HuH-7 (cell line): ENCODE measurements at places on chromosomes 1 and 21.

- no peak for DNase-seq
These were observed 26.0 kb downstream of the RCOR3 start for GRCh38 chr1:211285196-211285595.

- no peak for DNase-seq
These were observed 39.2 kb downstream of the DISP3 start for GRCh38 chr1:11518016-11518701.

GRCh38 chr1:29355375-29355774 lies 119.1 kb downstream of the PTPRU start:
- no peak for DNase-seq

- DNase-seq, result no peak
These were observed 3.5 kb downstream of the ABCB10 start for GRCh38 chr1:229554886-229555621.

DNA sequence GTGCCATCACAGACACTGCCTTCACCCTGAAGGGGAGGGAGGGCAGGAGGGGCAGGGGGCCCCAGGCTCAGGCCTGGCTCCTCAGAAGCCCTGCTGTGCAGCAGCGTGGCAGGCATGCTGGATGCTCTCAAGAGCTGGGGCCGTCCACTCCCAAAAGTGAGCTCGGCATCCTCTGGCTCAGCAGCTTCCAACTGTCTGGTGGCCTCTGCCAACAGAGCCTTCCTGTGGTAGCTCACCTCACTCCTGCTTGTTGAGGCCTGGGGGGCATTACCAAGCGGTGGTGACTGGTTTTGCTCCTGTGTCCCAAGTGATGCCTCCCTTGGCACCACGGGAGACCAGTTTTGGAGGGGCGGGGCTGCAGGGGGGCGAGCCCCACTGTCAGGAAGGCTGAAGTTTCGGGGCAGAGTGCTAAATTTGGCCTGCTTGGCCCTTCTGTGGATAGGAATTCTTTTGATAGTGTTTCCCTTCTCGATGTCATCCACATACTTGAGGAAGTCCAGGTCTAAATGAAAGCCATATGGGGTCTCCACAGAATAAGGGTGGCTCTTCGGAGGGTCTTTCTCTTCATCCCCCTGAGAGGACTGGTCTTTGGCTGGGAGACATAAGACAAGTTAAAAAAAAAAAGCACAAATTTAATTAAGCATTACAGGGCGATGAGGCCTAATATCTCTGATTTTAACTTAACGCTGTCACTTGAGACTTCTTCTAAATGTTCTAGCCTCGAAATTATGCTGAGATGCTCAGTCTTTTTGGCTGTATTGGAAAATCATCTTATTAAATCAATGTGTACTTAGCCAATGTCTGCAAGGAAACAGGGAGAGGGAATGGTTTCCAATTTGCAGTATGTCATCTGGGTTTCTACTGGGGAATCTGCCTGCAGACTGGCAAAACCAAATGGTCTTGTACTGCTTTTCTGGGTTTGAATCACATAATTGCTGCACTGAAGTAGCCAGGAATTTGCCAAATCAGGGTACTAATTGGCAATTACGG lies 44.4 kb downstream of the KANK4 start:
- no peak for DNase-seq

GRCh38 chr21:37452227-37452626 lies 85.7 kb downstream of the DYRK1A start:
- DNase-seq, result no peak

- DNase-seq, result peak; percentile 83
These were observed 60.8 kb downstream of the SLC37A1 start for GRCh38 chr21:42574234-42575027.

DNA sequence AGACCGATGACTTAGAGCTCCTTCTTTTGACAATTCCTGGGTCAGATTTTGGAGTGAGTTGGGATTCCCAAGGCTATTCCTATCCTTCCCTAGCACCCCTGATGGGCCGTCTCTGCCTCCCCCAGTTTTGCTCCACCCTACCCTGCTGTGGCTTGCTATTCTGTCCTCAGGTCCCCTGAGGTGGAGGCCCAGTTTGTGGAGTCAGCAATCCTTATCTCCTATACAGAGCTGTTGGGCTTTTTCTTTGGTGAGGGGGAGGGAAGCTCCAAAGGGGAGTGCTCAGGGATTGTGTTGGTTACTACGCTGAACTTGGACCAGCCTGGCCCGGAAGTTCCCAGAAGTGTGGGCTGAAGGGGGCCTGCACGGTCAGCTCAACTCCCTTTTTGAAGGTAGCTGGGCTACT lies 7.6 kb downstream of the SESN2 start:
- no peak for DNase-seq

- peak; percentile 76 for DNase-seq
These were observed 2.2 kb downstream of the ELOA start for GRCh38 chr1:23745515-23745914.

DNA sequence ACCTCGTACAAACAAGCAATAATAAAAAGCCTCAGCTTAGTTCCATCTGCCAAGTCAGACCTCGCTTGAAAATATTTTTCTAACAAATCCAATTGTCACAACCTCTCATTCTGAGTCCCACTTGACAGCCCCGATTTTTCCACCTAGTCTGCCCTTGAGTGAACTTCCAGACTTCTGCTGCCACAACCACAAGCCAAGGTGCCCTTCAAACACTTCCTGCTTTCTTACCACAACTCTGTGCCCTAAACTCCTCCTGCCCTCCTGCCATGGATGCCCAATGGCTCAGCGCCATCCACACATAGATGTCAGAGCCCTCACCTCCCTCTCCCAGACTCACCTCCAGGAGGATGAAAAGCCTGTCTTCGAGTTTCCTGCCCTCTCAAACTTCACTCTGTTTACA lies 3.9 kb downstream of the TMPRSS2 start:
- no peak for DNase-seq

- DNase-seq, result no peak
These were observed 19.8 kb downstream of the MIER1 start for GRCh38 chr1:66944330-66945274.

DNA sequence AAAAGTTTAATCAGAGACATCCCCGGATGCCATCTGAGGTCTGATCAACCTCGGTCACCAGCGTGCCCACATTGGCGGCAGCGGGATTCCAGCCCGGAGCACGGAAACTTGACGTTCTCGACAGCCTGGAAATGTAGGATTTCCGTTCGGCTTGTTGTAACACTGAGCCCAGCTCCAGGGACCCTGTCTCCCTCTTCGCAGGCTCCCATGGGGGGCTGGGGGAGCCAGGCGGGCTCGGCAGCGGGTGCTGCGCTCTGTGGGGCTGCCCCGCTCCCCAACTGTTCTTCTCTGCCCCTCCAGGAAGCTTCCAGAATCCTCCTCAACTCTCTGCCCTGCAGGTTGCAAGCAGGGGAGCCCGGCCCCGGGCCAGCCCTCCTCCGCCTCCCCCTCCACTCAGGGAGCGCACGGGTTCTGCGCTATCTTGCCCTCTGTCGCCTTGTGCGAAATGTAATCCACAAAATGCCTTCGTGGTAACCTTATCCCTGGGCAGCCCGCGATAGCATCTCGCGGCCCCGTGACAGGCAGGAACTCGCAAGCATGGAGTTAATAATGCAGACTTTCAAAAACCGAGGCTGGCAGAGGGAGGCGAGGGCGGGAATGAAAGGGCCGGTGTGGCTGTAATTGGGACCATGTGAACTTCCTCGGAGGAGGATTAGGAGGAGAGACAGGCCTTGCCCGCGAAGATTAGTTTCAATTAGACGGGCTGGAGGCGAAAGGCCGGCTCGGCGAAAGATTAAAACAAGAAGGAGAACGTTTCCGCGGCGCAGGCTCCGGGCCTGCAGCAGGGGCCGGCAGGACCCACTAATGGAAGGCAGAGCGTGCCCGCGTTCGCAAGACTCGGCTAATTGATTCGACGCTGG lies 53.9 kb upstream of the TTC34 start:
- DNase-seq, result no peak

GRCh38 chr1:27070390-27071048 lies 57.9 kb upstream of the TENT5B start:
- DNase-seq, result peak; percentile 36

- DNase-seq, result no peak
These were observed 35.4 kb upstream of the BCL10 start for GRCh38 chr1:85311818-85312217.

DNA sequence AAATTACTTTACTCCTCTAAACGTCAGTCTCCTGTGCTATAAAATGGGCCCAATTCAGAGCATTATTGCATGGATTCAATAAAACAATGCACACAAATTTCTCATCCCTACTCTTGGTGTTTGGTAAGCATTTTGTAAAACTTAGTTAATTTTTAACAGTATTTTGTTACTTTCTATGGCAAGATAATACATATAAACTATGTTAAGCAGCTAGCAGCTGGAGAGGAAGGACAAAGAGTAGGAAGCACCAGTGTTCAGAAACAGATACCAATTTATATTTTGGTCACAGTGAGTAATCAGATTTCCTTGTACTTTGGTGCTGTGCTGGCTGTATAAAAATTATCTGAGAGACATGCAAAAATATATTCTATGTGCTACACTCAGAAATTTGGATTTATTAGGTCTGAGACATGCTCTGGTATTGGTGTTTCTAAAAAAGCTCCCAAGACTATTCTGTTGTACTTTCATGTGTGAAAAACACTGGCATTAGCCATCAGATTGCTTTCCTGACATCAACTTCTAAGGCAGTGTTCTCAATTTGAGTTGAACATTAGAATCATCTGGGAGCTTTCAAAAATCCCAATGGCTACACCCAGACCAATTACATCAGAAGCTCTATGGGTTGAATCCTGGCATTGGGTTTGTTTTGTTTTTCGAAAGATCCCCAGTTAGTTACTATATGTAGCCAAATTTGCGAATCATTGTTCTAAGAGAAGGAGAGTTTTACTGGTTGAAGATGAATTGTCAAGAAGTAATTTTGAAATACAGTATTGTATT lies 100.3 kb upstream of the C1orf87 start:
- no peak for DNase-seq

DNA sequence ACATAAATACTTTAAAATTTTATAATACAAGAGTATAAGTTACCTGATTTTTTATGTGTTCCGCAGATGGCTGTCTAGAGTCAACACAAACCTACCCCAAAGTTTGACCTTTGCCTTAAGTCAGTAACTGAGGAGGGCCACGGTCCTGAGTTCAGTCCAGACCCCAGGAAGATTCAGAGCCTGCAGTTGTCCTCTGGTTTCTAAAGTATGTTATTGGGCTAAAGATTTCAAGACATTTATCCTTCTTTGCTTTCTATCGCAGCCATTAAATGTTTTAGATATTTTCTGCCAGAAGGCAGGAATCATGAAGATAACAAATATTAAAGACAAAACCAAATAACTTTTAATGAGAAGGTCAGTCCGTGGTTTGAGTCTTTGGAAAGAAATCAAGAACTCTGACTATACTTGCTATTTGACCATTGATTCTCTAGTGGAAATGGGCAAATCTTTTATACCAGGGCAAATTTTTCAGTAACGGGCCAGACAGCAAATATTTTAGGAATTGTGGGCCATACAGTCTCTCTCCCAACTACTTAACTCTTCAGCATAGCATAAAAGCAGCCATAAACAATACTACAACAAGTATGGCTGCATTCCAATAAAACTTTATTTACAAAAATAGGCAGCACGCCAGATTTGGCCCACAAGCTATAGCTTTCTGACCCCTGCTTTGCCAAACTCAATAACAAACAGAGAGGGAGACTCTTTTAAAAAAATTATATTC lies 38.0 kb upstream of the HAO2 start:
- DNase-seq, result no peak

- DNase-seq, result no peak
These were observed 98.5 kb downstream of the OSBPL9 start for GRCh38 chr1:51715369-51715768.

- peak; percentile 37 for DNase-seq
These were observed 1.3 kb downstream of the POU2F1 start for GRCh38 chr1:167221738-167222610.

DNA sequence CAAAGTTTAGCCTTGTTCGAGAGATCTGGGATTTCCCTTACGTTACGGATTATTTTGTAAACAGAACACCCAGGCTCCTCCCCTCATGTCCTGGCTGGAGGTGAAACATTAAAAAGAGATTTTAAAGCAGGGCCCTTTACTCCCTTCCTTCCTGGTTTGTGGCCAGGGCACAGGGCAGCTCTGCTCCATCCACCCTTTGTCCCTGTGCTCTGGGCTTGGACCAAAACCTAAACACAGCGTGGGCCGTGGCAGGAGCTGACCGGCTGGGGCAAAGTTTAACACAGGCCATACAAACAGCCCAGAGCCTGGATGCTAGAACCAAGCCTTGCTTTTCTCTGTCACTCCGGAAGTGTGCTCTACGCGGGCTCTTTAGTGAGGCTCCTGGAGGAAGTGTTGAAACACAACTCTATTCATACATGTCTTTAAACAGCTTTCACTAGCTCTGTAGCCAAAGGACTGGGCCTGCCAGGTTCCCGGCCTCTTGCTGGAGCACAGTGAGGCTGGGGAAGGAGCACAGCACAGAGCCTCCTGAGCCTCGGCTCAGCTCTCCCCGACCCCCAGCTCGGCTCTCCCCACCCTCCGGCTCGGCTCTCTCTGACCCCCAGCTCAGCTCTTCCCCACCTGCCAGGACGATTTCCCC lies 84.7 kb downstream of the PDE9A start:
- DNase-seq, result peak; percentile 61

DNA sequence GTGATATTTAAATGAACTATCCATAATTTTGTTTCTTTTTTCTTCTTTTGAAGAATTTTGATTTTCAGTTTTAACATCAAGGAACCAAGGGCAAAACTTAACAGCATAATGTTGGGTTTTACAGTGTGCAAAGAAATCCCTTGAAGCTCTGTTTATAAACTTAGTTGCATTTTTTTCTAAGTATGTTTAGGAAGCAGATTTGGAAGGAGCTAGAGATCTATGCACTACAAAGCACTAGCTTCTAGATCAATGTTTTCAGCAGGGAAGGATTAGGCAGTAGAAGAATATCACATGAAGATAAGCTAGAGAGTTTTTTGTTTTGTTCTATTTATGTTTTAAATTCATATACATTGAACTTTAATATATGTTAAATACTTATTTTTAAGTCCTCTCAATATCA lies 250.6 kb upstream of the C1orf105 start:
- no peak for DNase-seq

DNA sequence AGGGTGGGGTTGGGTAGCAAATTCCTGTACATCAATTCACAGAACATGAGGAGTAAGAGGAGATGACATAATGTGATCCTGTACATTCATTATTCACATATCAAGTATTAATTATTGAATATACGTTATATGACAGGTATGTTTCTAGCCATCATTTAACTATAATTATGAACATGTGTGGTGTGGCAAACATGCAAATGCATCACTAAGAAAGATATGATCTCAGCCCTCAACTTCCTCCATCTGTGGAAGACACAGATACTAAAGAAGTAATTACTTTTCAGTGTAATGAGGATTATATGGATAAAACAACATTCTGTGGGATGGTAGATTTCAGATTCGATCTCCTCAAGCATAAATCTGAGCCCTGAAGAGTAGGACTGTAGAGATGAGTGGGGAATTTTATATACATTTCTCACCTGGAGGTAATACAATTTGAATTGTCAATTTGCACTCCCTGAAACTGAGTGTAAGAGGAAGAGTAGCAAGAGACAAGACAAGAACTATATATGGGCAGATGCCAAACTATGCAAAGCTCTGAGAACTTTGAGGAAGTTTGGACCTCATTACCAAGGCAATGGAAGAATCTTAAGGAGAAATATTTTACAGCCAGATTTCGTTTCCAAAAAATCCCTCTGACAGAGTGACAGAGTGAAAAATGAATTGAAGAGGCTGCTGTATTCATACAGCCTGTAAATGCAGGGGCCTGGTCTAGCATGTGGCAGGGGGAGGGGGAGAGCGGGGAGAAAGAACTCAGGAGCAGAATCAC lies 275.5 kb downstream of the TPR start:
- DNase-seq, result no peak

- no peak for DNase-seq
These were observed 37.2 kb downstream of the ROR1 start for GRCh38 chr1:63810936-63811469.
